ENCODE measurements at places on chromosomes 11 and 22. TPM values are rescaled to one million over a fixed set of nuclear protein-coding genes. Genes with fewer than 3 reads are reported as not detected.

The TRIM6 gene
- 10.1 TPM for total RNA-seq

The RANGAP1 gene
- 99.0 TPM for total RNA-seq

The CCDC87 gene
- not detected for total RNA-seq

The CALCA gene
- not detected for total RNA-seq

The KLHDC7B gene
- not detected for total RNA-seq

The APOA1 gene
- total RNA-seq = not detected

The SHISA8 gene
- total RNA-seq = not detected

The MPZL3 gene
- 7.0 TPM for total RNA-seq

Measured in PC-3 (cell line).